CD4-positive, alpha-beta T cell (primary cell): ENCODE measurements at places on chromosomes 13 and 19.

- H3K4me3 ChIP-seq = no peak overlapping the region
- H3K27ac ChIP-seq = no peak overlapping the region
- H3K36me3 ChIP-seq = no peaks in the 10 kb centered on the region
- peaks cover 7% of the 10 kb centered on the region for H3K27me3 ChIP-seq
- DNase-seq = no peak
- H3K4me1 ChIP-seq = peaks cover 7% of the 10 kb centered on the region
These were observed 22.5 kb upstream of the ZNF845 start for GRCh38 chr19:53311044-53311443.

- H3K27me3 ChIP-seq = no peaks in the 10 kb centered on the region
- no peak overlapping the region for H3K27ac ChIP-seq
These were observed 21.0 kb downstream of the COMP start for GRCh38 chr19:18769989-18770528.

DNA sequence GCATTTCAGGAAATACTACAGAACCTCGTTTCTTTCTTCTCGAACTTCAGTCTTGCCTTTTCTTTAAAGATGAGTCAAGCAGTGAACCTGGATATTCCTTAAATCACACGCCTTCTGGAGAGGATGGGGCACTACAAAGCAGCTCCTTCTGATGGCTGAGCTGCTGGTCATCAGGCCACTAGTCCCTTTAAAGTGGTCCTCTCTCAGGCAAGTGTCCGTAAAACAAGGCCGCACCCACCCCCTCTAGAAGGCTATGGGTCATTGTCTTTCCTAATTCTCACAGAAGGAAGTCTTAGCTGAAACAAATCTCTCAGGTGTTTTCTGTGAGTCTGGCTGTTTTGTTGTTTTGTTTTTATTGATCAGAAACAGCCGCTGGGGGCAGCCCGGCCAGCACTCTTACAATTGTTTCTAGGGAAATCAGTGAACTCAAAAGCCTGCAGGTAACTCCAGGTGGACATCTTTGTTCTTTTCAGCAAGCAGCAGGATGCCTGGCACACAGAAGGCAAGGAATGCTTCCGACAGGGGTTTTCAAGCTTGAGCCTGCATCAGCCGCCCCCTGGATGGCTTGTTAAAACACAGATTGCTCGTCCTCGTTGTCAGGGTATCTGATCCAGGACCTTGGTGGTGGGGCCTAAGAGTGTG is 45.4 kb downstream of the MBNL2 start:
- H3K4me3 ChIP-seq = no peak overlapping the region
- no peak for DNase-seq
- no peaks in the 10 kb centered on the region for H3K27me3 ChIP-seq
- H3K36me3 ChIP-seq = peaks cover 3% of the 10 kb centered on the region
- H3K4me1 ChIP-seq = no peaks in the 10 kb centered on the region

- H3K27me3 ChIP-seq = no peaks in the 10 kb centered on the region
- peaks cover 37% of the 10 kb centered on the region for H3K36me3 ChIP-seq
- H3K4me3 ChIP-seq = no peak overlapping the region
- peaks cover 44% of the 10 kb centered on the region for H3K4me1 ChIP-seq
- H3K27ac ChIP-seq = peak overlapping the region; percentile 97
These were observed 1.5 kb downstream of the ZNF576 start for GRCh38 chr19:43597876-43598275.

GRCh38 chr13:99307247-99307646 is at the start of gene GPR183:
GPR183 (minus strand) TSS chr13:99307399; CDS start chr13:99296145, 11,254 bp downstream.
- H3K4me1 ChIP-seq = peaks cover 59% of the 10 kb centered on the region
- H3K36me3 ChIP-seq = peaks cover 31% of the 10 kb centered on the region
- H3K27me3 ChIP-seq = no peaks in the 10 kb centered on the region
- H3K4me3 ChIP-seq = peak within 1 kb of the TSS; percentile 83
- DNase-seq = no peak
- peak within 1 kb of the TSS; percentile 80 for H3K27ac ChIP-seq

DNA sequence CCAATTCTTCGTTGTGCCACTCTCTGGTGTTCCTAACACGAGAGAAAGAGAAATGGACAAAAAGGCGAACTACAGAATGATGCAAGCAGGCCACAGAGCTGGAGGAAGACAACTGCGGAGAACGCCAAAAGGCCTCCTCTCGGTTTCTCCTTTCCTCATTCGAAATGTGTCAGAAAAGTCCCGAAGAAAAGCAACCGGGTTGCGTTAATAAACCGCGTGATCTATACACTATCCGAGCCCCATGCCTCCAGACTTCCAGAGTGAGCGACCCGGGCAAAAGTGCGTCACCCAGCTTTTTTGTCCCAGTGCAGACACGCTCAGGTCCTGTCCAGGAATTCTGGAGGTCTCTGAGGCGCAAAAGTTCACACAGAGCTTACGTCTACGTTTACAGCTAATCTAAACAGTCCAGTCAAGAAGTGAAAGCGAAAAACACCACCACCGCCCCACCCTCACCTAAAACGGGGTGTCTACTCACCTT is 413 bp downstream of the N4BP2L2 start:
- DNase-seq = no peak
- no peaks in the 10 kb centered on the region for H3K27me3 ChIP-seq
- H3K36me3 ChIP-seq = peaks cover 26% of the 10 kb centered on the region
- peak overlapping the region; percentile 98 for H3K27ac ChIP-seq

DNA sequence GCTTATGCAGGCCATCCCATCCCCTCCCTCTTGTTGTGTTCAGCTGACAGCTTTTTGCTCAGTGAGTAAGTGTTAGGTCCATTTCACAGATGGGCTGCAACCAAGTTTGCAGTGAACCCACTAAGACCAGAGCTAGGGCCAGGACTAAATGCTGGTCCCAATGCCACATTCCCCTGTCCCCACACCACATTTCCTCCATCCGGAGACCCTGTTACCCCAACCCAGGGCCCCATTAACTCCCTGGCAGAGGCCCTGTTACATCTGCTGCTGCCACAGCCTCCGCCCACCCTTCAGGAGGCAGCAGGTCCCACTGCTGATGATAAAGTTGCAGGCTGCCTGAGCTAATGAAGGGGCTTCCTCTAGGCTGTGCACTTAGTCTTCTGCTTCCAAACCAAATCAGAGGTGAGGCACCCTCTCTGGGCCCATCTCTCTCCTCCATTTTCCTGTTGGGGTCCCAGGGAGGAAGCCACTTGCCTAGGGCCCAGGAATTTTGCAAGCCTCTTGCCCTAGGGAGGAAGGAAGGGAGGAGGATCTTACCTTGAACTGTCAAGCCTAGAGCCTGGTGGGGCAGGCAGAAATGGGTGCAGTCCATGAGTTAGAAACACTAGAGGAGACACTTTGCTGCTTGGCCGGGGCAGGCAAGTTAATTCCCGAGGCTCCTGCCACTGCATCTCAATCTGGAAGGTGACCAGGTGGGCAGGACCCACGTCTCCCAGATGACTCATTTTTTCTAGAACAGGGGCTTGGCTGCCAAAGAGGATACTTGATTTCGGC is 3.4 kb upstream of the USF2 start:
- H3K27me3 ChIP-seq = no peaks in the 10 kb centered on the region
- peaks cover 40% of the 10 kb centered on the region for H3K4me1 ChIP-seq
- no peak overlapping the region for H3K4me3 ChIP-seq
- no peak overlapping the region for H3K27ac ChIP-seq
- no peak for DNase-seq

- H3K27me3 ChIP-seq = no peaks in the 10 kb centered on the region
- H3K27ac ChIP-seq = no peak overlapping the region
- no peak for DNase-seq
- H3K36me3 ChIP-seq = no peaks in the 10 kb centered on the region
These were observed 426.2 kb upstream of the DACH1 start for GRCh38 chr13:72293206-72293605.

DNA sequence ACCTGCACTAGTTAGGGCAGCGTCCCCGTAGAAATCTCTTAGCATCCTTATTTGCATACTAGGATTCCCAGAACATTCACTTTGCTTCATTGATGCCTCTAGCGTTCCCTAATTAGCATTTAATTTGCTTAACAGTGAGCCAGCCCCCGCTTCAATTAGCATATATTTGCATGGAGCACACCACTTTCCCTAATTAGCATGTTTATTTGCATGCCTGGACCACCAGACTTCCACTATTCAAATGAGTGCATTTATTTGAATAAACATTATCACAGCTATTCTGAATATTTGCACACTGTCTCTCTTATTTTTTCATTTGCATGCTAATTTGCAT is 69.6 kb downstream of the RYR1 start:
- H3K4me1 ChIP-seq = peaks cover 6% of the 10 kb centered on the region
- H3K4me3 ChIP-seq = no peak overlapping the region
- no peak overlapping the region for H3K27ac ChIP-seq
- H3K27me3 ChIP-seq = no peaks in the 10 kb centered on the region
- H3K36me3 ChIP-seq = no peaks in the 10 kb centered on the region

DNA sequence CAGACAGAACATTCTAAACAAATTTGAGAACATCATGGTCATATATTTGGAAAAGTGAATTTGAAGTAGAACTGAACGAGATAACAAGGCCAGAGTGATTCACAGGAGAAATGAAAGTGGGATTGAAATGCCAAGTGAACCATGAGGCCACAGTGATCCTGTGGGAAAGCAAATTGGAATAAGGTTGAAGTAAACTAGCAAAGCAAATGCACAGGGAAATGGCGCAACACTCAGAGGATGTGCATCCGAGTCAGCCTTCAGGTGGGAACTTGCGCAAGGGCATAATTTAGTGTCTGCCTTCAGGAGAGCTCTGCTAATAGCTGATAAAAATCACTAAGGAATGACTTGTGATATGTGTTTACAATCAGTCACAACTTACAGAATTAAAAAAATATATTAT is 696.6 kb downstream of the LIG4 start:
- H3K4me1 ChIP-seq = no peaks in the 10 kb centered on the region
- no peaks in the 10 kb centered on the region for H3K36me3 ChIP-seq
- no peaks in the 10 kb centered on the region for H3K27me3 ChIP-seq
- no peak overlapping the region for H3K4me3 ChIP-seq
- no peak overlapping the region for H3K27ac ChIP-seq

GRCh38 chr13:53137779-53138178 is 109.2 kb downstream of the OLFM4 start:
- peaks cover 6% of the 10 kb centered on the region for H3K27me3 ChIP-seq
- no peak overlapping the region for H3K4me3 ChIP-seq
- no peak overlapping the region for H3K27ac ChIP-seq
- no peak for DNase-seq

- no peaks in the 10 kb centered on the region for H3K27me3 ChIP-seq
- peak within 1 kb of the TSS; percentile 70 for H3K27ac ChIP-seq
- DNase-seq = peak; percentile 78
- H3K36me3 ChIP-seq = peaks cover 5% of the 10 kb centered on the region
- H3K4me3 ChIP-seq = peak within 1 kb of the TSS; percentile 77
- H3K4me1 ChIP-seq = peaks cover 60% of the 10 kb centered on the region
These were observed at the start of gene HSH2D for GRCh38 chr19:16143399-16144215. HSH2D (plus strand) TSS chr19:16143685; CDS start chr19:16148751, 5,066 bp downstream.

- no peak overlapping the region for H3K4me3 ChIP-seq
- H3K27me3 ChIP-seq = no peaks in the 10 kb centered on the region
- no peak for DNase-seq
- H3K36me3 ChIP-seq = no peaks in the 10 kb centered on the region
These were observed 122.4 kb upstream of the MAB21L1 start for GRCh38 chr13:35598790-35599369.

- no peak overlapping the region for H3K27ac ChIP-seq
- DNase-seq = no peak
- H3K27me3 ChIP-seq = no peaks in the 10 kb centered on the region
- H3K4me3 ChIP-seq = no peak overlapping the region
- H3K36me3 ChIP-seq = peaks cover 78% of the 10 kb centered on the region
- no peaks in the 10 kb centered on the region for H3K4me1 ChIP-seq
These were observed 10.3 kb downstream of the HSH2D start for GRCh38 chr19:16153582-16154336.

DNA sequence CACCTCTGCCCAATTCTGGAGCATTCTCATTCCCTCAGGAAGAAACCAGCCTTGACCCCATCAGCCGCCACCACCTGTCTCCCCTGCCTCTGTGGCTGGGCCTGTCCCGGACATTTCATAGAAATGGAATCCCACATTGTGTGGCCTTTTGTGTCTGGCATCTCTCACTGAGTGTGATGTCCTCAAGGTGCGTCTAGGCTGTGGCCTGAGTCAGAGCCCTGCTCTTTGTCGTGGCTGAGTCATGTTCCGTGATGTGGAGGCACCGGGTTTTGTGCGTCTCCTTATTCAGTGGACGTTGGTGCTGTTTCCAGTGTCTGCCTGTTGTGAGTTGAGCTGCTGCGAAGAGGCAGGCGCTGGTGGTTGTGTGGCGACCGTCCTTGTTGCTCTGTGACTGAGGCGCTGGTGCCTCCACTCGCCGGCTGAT is 3.5 kb downstream of the FZR1 start:
- DNase-seq = no peak
- peaks cover 36% of the 10 kb centered on the region for H3K36me3 ChIP-seq
- H3K27me3 ChIP-seq = no peaks in the 10 kb centered on the region
- peaks cover 77% of the 10 kb centered on the region for H3K4me1 ChIP-seq
- H3K27ac ChIP-seq = no peak overlapping the region

- DNase-seq = no peak
- H3K4me3 ChIP-seq = no peak overlapping the region
- H3K36me3 ChIP-seq = no peaks in the 10 kb centered on the region
- H3K4me1 ChIP-seq = no peaks in the 10 kb centered on the region
- no peak overlapping the region for H3K27ac ChIP-seq
- H3K27me3 ChIP-seq = peaks cover 3% of the 10 kb centered on the region
These were observed 84.3 kb downstream of the TEX29 start for GRCh38 chr13:111404746-111405145.

DNA sequence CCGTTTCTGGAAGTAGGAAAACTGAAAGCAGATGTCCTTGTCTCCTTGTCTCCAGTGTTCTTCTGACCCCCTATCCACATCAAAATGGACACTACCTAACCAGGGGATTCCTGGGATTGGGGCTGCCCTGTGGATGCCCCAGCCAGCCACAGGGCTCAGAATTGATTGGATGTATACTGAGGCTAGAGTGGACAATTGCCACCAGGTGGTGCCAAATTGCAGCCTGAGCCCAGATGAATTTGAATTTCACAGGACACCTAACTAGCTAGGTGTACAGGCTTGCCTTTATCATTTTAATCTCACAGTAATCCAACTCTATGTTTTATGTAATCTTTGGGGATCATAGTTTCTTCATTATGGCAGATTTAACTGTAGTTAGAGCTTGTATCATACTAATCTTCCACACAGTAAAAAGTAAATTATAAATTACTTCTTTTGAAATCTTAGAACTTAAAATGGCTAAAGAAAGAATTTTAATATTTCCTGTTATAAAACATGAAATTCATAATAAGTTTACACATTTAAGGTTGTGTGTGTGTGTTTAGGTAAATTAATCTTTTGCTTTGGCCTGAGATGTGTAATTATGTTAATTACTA is 58.0 kb downstream of the PIBF1 start:
- H3K27ac ChIP-seq = no peak overlapping the region
- H3K36me3 ChIP-seq = peaks cover 21% of the 10 kb centered on the region
- no peaks in the 10 kb centered on the region for H3K27me3 ChIP-seq

DNA sequence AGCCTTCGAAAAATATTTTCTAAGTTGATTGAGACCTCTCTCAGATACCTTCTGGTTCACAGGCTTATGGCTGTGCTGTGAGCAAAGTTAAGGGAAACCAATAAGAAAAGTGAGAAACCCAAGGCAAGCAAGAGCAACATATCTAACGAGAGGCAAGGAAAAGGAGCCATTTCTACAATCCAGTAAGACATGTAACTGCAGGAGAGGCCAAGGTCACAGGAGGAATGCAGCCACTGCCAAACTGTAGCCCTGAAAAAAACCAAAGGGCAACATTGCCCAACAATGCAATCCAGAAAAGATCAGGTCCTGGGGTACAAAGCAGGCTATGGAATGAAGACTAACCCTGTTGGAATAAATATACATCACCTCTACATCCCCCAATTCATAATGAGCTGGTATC is 21.3 kb downstream of the SCGB2B2 start:
- no peaks in the 10 kb centered on the region for H3K4me1 ChIP-seq
- no peaks in the 10 kb centered on the region for H3K27me3 ChIP-seq
- H3K27ac ChIP-seq = no peak overlapping the region
- no peak overlapping the region for H3K4me3 ChIP-seq
- DNase-seq = no peak

GRCh38 chr13:51420681-51421490 is 31.9 kb downstream of the INTS6 start:
- no peaks in the 10 kb centered on the region for H3K27me3 ChIP-seq
- H3K27ac ChIP-seq = no peak overlapping the region
- DNase-seq = no peak
- H3K4me3 ChIP-seq = peak overlapping the region; percentile 20
- H3K36me3 ChIP-seq = peaks cover 30% of the 10 kb centered on the region
- peaks cover 13% of the 10 kb centered on the region for H3K4me1 ChIP-seq
